ENCODE measurements at places on chromosomes 6 and 20. TPM values are rescaled to one million over a fixed set of nuclear protein-coding genes. Genes with fewer than 3 reads are reported as not detected.

- DNase-seq, result no peak
- peaks cover 14% of the 10 kb centered on the region for H3K27me3 ChIP-seq
- no peak overlapping the region for H3K4me3 ChIP-seq
These were observed 62.4 kb upstream of the TMEM200A start for GRCh38 chr6:130303431-130303830.

DNA sequence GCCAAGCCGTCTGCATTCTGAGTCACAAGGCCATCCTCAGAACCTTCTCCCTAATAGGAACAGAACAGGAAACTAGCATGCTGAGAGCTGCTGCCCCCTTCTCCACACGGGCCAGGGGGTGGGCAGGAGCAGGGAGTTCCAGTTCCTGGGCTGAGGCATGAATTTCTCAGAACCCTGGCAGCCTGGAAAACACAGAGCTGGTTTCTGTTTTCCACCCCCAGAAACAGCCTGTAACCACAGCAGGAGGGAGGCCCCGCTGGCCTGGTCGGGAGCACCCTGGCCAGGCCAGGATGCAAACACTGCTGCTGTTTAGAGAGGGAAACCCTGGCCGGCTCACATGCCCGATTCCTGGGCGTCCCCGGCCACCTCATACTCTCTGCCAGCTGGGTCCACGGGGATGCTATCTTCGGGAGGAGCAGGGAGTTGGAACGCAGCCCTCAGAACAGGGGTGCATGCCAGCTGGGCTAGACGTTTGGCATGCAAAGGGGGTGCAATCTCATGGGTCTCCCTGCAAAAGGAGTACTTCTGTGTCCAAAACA lies 130.1 kb downstream of the NFATC2 start:
- peaks cover 11% of the 10 kb centered on the region for H3K27me3 ChIP-seq
- peaks cover 6% of the 10 kb centered on the region for H3K36me3 ChIP-seq
- DNase-seq, result no peak
- H3K4me1 ChIP-seq, result no peaks in the 10 kb centered on the region

GRCh38 chr6:85490516-85491248 lies 40.8 kb downstream of the NT5E start:
- no peak overlapping the region for H3K4me3 ChIP-seq
- peaks cover 8% of the 10 kb centered on the region for H3K36me3 ChIP-seq
- H3K27ac ChIP-seq, result no peak overlapping the region
- peaks cover 23% of the 10 kb centered on the region for H3K4me1 ChIP-seq
- H3K27me3 ChIP-seq, result no peaks in the 10 kb centered on the region

GRCh38 chr6:73962884-73963283 lies 266.9 kb downstream of the CD109 start:
- no peaks in the 10 kb centered on the region for H3K36me3 ChIP-seq
- no peaks in the 10 kb centered on the region for H3K27me3 ChIP-seq
- no peak overlapping the region for H3K4me3 ChIP-seq
- no peaks in the 10 kb centered on the region for H3K4me1 ChIP-seq
- H3K27ac ChIP-seq, result no peak overlapping the region

The TXNDC5 gene
- total RNA-seq, result 195 TPM

DNA sequence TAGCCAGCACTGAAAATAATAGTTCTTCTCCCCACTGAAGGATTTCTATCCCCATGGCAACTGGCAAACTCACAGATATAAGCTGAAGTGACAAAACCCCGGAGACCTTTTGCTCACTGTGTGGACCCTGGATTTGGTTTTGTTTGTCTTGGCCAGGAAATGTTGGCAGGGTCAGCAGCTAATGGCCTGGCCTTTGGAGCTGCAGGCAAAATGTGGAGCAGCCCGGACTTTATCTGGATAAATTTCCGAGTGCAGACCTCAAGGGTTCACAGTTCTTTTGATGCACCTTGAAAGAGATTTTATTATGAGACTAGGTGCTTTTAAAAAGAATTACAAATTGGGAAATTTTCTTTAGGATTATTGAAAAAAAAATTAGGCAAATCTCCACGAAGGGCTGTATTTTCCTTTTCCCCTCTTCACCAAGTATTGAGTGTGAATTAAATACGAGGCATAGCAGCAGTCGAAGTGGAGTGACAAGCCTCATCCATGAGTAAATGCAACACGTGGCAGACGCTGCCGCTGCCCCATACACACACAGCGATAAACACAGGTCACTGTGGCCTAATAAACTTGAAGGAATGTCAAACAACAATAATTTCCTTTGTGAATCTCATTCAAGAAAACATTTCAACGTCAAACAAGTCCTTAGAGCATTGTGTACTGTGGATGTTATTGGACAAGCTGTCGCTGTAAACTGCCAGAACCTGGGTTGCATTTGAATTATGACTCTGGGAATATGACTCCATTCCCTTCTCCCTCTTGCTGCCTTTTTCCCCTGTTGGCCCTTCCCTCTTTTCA lies 35.1 kb upstream of the CCN6 start:
- H3K4me1 ChIP-seq, result peaks cover 27% of the 10 kb centered on the region
- H3K4me3 ChIP-seq, result no peak overlapping the region
- no peaks in the 10 kb centered on the region for H3K27me3 ChIP-seq
- H3K36me3 ChIP-seq, result no peaks in the 10 kb centered on the region

- DNase-seq, result peak; percentile 19
- H3K4me3 ChIP-seq, result no peak overlapping the region
- H3K4me1 ChIP-seq, result peaks cover 5% of the 10 kb centered on the region
- H3K36me3 ChIP-seq, result no peaks in the 10 kb centered on the region
- H3K27ac ChIP-seq, result no peak overlapping the region
These were observed 208.1 kb upstream of the AGPAT4 start for GRCh38 chr6:161481786-161482516.

- no peak overlapping the region for H3K27ac ChIP-seq
- no peak for DNase-seq
- peaks cover 6% of the 10 kb centered on the region for H3K4me1 ChIP-seq
- H3K27me3 ChIP-seq, result no peaks in the 10 kb centered on the region
- H3K4me3 ChIP-seq, result no peak overlapping the region
- no peaks in the 10 kb centered on the region for H3K36me3 ChIP-seq
These were observed 540.5 kb downstream of the CD83 start for GRCh38 chr6:14658030-14658429.

The C6orf118 gene
- total RNA-seq, result not detected

The MDFI gene
- 59.1 TPM for total RNA-seq

GRCh38 chr20:10800288-10800687 lies 126.5 kb upstream of the JAG1 start:
- no peak overlapping the region for H3K4me3 ChIP-seq
- no peak for DNase-seq
- no peaks in the 10 kb centered on the region for H3K36me3 ChIP-seq

The OR12D3 gene
- total RNA-seq, result not detected

- peaks cover 11% of the 10 kb centered on the region for H3K4me1 ChIP-seq
- no peaks in the 10 kb centered on the region for H3K27me3 ChIP-seq
- H3K36me3 ChIP-seq, result peaks cover 38% of the 10 kb centered on the region
- H3K27ac ChIP-seq, result peak overlapping the region; percentile 75
These were observed 50.3 kb upstream of the CDKAL1 start for GRCh38 chr6:20483887-20484497.

- no peak overlapping the region for H3K27ac ChIP-seq
- H3K4me3 ChIP-seq, result no peak overlapping the region
- peak; percentile 1 for DNase-seq
These were observed 29.5 kb upstream of the ARID1B start for GRCh38 chr6:156747715-156748114.

DNA sequence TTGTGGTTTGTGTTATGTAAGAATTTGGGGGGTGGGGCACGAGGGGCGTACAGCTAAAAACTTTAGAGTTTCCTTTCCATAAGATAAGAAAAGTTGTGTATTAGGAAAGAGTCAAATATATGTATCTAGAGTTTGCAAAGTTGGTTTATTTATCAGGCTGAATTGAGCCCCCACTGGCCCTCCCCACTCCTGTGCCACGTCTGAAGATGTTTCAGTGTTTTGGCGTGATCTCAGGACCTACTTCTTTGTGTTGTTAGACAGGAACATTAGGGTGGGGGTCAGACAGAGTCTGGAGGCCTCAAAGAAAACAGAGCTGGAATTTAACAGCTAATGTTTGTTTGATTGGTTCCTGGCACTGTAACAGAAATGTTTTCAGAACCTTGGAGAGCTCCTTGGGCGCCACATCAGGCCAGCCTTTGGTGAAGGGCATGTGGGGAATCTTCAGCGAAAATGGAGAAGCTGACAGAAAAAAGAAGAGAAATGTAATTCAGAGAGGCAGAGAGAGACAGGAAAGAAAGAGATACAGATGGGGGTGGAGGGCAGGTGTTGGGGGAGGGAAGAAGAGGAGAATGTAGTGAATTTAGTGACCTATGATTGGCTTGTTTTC lies 674 bp downstream of the NRSN1 start:
- H3K36me3 ChIP-seq, result no peaks in the 10 kb centered on the region
- H3K4me1 ChIP-seq, result no peaks in the 10 kb centered on the region
- peak; percentile 76 for DNase-seq
- H3K4me3 ChIP-seq, result no peak overlapping the region

GRCh38 chr20:63330084-63330760 lies 30.9 kb downstream of the CHRNA4 start:
- no peak overlapping the region for H3K4me3 ChIP-seq
- no peak for DNase-seq
- no peaks in the 10 kb centered on the region for H3K36me3 ChIP-seq
- H3K27me3 ChIP-seq, result peaks cover 1% of the 10 kb centered on the region

The EGFL8 gene
- 3.1 TPM for total RNA-seq

The MMS22L gene
- 7.6 TPM for total RNA-seq

The GPR6 gene
- not detected for total RNA-seq

GRCh38 chr6:81075974-81076373 lies 676.5 kb downstream of the TENT5A start:
- H3K27me3 ChIP-seq, result no peaks in the 10 kb centered on the region
- H3K27ac ChIP-seq, result no peak overlapping the region
- no peak overlapping the region for H3K4me3 ChIP-seq
- no peaks in the 10 kb centered on the region for H3K4me1 ChIP-seq

The DDX39B gene
- total RNA-seq, result 551 TPM

The ABHD16B gene
- not detected for total RNA-seq

DNA sequence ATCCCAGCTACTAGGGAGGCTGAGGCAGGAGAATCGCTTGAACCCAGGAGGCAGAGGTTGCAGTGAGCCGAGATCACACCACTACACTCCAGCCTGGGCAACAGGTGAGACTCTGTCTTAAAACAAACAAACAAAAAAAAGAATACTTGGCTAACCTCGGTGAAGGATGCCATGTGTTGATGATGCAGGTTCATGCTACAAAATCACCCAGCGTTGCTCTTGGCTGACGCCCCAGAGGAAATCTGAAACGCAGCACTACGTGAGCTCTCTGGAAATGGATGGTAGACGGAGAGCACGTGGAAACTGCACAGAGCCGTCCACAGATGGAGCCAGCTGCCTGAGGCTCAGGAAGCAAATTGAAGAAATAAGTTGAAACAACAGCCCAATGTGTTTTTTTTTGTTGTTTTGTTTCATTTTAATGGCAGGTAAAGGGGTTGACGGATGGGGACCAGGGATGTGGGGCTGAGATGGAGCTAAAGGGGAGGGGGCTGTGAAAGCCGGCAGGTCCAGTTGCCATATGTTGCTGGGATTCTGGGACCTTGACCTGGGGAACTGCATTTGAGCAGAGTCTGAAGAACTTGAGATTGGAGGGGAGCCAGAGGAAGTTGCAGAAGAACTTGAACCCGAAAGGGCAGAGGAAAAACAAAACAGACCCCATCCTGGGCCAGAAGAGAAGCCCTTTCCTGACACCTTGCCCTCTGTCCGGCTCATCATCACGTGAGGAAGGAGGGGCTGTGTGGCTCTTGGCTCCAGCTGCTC lies 12.8 kb upstream of the MANBAL start:
- H3K4me3 ChIP-seq, result no peak overlapping the region
- H3K4me1 ChIP-seq, result peaks cover 13% of the 10 kb centered on the region
- no peaks in the 10 kb centered on the region for H3K36me3 ChIP-seq
- peak overlapping the region; percentile 34 for H3K27ac ChIP-seq
- no peaks in the 10 kb centered on the region for H3K27me3 ChIP-seq

GRCh38 chr6:119891206-119891605 lies 541.6 kb upstream of the MAN1A1 start:
- no peaks in the 10 kb centered on the region for H3K36me3 ChIP-seq
- no peaks in the 10 kb centered on the region for H3K27me3 ChIP-seq
- H3K4me3 ChIP-seq, result no peak overlapping the region
- H3K4me1 ChIP-seq, result no peaks in the 10 kb centered on the region
- no peak overlapping the region for H3K27ac ChIP-seq

DNA sequence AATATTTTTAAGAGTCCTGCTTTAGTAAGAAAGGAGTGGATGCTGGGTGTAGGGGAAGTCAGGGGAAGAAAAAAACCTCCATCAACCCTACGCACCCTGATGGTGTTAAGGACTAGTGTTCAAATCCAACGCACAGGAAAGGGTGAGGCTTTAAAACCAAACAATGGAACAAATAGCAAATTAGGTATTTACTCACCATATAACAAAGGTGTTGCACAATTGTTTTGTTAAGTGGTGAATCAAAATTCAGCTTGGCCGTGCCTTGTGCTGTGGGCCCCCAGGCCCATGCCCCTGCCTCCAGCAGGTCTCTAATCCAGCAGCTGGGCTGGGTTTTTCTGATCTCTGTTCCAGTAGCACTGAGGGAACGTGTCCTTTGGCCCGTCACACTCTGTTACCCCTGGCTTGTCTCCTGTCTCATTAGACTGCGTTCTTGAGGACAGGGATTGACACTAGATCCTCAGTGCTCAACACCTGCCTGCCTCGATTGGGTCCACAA lies 11.8 kb downstream of the FAM83D start:
- peaks cover 18% of the 10 kb centered on the region for H3K36me3 ChIP-seq
- no peak overlapping the region for H3K4me3 ChIP-seq
- no peak overlapping the region for H3K27ac ChIP-seq

DNA sequence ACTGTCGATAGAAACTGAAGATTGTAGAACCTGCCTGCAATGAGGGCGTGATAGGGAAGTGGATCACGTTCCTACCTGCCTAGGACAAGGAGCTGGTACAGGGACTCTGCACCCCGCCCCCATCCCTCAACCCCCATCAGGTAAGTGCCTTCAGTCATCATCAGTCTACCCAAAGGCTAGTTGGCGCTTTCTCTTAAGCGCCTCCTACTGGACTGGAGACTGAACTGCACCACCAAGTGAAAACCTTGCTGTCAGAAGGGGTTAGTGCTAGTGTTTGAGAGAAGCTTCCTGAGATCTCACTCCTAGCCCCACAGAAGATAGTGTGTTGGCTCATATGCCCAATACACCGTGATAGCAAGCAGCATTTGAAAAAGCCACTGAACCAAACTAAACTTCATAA lies 706.5 kb upstream of the MAN1A1 start:
- H3K36me3 ChIP-seq, result no peaks in the 10 kb centered on the region
- H3K4me3 ChIP-seq, result no peak overlapping the region
- DNase-seq, result peak; percentile 8
- no peaks in the 10 kb centered on the region for H3K27me3 ChIP-seq
- H3K4me1 ChIP-seq, result no peaks in the 10 kb centered on the region

The FAM209B gene
- total RNA-seq, result not detected

DNA sequence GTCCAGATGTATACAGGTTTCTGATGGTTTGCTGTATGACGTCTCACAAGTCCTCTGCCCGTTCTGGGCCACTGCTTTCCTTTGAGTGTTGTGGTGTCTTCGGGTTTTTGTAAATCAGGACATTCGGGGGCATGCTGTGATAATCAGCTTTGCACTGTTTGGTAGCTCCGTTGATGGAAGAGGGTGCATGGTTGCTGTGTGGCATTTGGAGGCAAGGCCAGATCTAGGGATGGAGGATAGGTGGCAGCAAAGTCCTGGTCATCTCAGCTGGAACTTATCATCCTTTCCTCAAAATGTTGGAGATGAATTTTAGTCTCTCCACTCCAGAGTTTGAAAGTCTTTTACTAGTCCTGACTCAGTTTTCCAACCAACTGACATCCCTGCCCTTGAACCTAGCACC lies 91.0 kb downstream of the SCP2D1 start:
- H3K27me3 ChIP-seq, result no peaks in the 10 kb centered on the region
- H3K4me1 ChIP-seq, result no peaks in the 10 kb centered on the region
- H3K4me3 ChIP-seq, result no peak overlapping the region
- H3K36me3 ChIP-seq, result no peaks in the 10 kb centered on the region

- DNase-seq, result no peak
- H3K4me1 ChIP-seq, result peaks cover 11% of the 10 kb centered on the region
- peak overlapping the region; percentile 32 for H3K27ac ChIP-seq
- no peaks in the 10 kb centered on the region for H3K36me3 ChIP-seq
These were observed 124.2 kb upstream of the PTPN1 start for GRCh38 chr20:50385733-50386640.

The ZC2HC1B gene
- total RNA-seq, result not detected

The LPA gene
- total RNA-seq, result not detected

Data from MCF 10A (cell line).